Ecto neural progenitor cell (in vitro differentiated cells): ENCODE measurements at places on chromosomes 7 and 10.

GRCh38 chr10:107546284-107546683, 381.8 kb upstream of the SORCS1 start:
- DNase-seq = no peak

DNA sequence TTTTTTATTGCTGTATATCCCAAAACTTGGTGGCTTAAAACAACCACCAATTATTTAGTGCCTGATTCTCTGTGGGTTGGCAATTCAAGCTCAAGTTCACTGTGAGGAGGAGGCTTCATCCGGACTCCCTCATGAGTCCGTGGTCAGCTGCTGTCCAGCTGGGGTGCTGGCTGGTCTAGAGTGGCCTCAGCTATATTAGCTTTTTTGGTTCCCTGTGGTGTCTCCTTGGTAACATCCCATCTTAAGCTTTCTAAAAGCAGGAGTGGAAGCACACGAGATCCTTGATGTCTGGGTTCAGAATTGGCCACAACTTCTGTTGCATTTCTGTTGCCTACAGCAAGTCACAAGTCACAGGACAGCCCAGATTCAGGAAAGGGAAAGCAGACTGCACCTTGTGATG, 536.5 kb upstream of the FZD8 start:
- DNase-seq = no peak

DNA sequence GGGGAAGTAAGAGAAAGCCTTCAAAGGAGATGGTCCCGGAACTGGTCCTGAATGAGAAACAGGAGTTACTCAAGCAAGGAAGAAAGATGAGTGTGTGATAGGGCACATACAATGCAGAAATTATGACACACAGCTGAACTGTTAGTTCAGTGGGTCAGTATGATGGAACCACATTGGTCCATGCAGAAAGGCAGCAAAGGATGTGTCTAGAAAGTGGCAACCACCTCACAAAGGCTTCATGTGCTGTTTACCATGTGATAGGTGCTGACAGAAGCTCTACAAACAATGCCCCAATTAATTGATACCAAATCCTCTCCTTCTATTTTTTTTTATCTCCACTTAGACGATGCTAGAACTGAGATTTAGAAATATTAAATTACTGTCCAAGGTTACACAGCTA, 258.3 kb downstream of the RELN start:
- no peak for DNase-seq

DNA sequence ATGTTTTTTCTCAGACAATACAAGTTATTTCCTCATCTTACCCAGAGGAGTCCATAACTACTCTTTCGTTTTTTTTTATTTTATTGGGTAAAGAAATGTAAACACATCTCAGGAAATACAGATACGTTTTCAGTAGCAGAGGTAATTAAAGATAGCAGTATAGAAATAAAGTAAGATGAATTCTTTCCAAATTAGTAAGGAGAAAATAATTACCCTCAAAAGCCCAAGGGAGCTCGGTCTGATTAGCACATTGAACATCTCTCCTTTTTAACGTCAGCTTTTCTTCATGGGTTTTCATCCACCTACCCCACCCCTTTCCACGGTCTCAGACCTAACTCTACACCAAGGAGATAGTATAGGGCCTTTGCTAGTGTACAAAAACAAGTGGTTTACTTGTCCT, 294.2 kb downstream of the GRID1 start:
- DNase-seq = no peak

DNA sequence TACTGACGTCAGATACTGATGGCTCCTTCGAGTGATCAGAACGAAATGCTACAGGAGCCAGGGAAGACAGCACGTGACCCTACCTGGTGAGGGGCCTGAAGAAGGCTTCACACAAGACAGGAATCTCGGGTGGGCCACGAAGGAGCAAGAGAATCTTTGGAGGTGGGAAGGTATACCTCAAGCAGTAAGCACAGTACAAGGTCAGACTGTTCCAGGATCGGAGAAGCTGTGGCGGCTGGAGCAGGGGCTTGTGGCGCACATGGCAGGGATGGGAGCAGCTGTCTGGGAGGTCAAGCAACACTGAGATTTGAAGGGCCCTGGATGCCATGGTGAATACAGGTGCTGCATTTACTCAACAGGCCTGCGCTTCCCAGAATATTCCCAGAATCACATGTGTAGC, 45.4 kb downstream of the C10orf143 start:
- no peak for DNase-seq

GRCh38 chr10:9443758-9444157, 1389.3 kb downstream of the GATA3 start:
- no peak for DNase-seq

- no peak for DNase-seq
Observed at GRCh38 chr10:109746861-109747260, 176.4 kb downstream of the XPNPEP1 start.

- no peak for DNase-seq
Observed at GRCh38 chr7:135159359-135160085, 11.0 kb downstream of the CYREN start.
